Stimulated activated CD4-positive, alpha-beta T cell treated with anti-CD3 and anti-CD28 coated beads, Interleukin-4, amount 100 ng/mL, for 4 hours (primary cell): ENCODE measurements at places on chromosomes 1 and 21.

- DNase-seq: no peak
Measured at GRCh38 chr1:204348722-204349121, 11.0 kb downstream of the PLEKHA6 start.

DNA sequence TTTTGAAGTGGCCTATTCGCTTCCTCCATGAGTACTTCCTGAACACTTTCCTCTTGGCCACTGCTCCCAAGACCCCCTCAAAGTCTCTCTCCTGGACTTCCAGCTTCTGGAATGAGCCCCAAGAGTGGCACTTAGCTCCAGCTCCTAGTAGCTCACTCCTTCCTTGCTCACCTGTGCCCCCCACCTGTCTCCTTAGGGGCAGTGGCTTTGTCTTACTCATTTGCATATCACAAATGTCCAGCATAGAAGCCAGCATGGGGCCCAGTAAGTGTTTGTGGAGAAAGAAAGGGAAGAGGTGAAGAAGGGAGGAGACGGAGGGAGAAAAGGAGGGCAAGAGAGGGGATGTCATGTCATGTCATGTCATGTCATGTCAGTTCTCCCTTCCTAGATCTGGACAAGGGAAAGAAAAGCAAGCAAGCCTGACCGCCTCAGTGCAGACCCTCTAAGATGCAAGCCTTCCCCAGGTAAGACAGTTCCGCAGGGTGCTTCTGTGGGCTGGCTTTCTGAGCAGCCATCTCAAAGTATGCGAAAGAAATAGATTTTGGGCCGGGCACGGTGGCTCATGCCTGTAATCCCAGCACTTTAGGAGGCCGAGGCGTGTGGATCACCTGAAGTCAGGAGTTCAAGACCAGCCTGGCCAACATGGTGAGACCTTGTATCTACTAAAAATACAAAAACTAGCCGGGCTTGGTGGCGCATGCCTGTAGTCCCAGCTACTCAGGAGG, 6.9 kb upstream of the MX1 start:
- DNase-seq: no peak

DNA sequence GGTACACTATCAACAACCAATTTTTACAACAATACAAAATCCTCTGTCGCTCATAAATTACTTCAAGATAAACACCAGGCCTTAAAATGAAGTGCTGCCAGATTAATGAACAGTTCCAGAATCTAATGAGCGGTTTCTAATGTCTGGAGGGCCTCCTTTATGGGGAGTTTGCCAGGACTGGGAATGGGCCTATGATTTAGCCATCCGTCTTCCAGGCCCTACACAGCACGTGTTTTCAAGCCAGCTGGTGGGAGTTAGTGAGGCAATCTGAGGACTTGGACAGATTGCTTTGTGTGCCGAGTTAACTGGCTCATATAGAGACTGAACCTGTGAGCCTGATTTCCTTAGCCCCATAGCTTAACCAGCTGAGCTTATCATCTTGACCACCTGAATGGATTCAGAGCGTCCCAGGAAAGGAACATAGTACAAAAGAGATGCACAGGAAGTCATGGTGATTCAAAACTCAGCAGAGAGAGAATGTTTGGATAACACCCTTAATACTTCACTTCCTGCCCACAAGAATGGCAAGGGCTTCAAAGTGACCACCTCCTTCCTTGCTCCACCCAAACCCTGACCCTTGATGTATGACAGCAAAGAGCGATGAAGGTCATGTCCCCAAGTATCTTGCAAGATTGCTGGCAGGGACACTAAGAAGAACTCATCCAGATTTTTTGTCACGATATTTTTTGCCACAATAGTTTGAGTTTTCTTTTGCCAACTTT, 143.5 kb downstream of the SLC30A10 start:
- DNase-seq: no peak

GRCh38 chr1:245156736-245157505, 2.1 kb downstream of the KIF26B start:
- DNase-seq: no peak

GRCh38 chr1:153612111-153612754, 704 bp downstream of the S100A16 start:
- DNase-seq: no peak

DNA sequence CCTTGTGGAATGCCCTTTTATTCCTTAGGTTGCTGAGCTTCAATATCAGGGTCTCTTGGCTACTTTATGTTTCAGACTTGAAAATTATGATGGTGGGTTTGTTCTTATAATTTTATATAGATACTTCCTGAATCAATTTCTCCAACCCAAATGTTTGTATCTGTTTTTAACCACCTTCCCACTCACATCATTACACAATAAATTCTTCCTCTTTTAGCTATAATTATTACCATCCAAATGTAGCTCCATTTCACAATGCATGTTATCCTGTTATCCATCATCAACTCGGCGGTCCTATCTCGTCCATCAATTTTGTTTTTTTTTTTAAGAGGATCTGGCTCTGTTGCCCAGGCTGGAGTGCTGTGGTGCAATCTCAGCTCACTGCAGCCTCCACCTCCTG, 357.6 kb upstream of the ZP4 start:
- no peak for DNase-seq

DNA sequence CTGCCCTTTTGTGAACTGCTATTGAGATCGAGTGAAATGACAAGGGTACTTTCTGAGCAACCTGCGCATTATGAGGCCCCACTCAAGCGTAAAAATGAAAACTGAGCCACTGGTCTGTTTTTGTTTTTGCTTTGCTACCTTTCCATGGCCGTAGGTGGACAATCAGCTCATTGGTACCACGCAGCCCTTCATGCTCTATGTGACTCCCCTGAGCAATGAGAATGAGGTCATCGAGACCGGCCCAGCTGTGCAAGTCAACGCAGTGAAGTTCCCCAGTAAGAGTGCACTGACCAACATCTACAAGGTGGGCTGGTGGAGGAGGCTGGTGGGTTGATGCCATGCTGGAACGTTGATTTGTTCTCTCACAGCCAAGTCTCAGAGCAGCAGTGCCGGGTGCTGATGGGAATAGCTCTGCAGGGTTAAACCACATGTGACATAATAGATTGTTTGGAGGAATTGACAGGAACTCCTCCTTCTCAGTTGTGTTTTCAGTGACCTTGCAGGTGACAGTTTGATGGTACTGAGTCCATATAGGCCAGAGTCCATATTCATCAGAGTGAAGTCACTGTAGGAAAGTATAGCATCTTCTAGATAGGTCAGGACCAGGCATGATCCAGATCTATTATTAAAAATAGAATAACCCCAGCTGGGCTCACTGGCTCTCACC, 170.3 kb downstream of the VPS13D start:
- DNase-seq: no peak

DNA sequence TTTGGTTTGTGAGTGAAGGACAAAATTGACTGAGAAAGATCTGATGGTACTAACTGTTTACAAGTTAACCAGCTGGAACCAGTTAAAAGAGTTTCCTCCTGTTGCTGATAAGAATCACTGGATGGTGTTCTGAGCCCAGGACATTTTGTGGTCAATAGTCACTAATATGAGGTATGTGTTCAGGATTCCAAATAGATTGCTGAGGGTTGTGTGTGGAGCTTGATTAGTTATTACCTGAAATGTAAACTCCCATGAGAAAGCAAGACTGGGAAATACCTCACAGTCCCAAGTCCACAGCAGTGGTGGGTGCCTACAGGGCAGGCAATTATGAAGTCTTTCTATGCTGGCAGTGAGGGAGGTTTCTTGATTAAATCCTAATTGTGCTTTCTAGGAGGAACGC, 164.6 kb downstream of the DNM3 start:
- DNase-seq: no peak

- no peak for DNase-seq
Measured at GRCh38 chr1:198798923-198799386, 160.1 kb downstream of the PTPRC start.

DNA sequence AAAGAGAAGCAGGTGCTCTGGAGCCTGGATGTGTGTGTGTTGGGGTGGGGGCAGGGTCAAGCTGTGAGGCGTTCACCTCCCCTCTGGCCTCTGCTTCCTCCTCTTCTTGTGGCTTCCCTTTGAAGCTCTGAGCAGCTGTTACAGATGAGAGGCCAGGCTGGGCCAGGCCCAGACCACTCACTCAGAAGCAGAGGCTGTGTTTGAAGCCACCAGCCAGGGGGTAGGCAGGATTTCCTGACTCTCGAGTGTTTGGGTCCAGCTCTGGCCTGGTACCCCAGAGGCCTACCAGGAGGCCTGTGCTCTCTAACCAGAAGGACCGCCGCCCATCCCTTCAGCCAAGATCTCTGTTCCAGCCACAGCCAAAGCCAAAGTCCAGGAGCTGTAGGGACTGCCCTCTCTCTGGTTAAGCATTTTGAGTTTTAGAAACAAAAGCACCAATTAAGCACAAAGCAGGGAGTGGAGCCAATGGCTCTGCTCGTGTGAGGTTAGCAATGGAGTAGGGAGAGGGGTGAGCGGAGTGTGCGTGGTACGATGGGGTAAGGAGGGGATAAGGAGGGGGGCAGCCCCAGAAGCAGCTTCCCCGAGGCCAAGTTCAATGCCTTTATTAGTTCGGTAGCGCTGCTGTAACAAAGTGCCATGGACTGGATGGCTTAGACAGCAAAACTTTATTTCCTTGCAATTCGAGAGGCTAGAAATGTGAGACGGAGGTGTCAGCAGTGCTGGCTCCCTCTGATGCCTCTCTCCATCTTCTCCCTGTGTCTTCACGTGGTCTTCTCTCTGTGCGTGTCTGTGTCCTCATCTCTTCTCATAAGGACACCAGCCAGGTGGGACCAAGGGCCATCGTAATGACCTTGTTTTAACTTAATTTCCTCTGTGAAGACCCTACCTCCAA, 20.5 kb downstream of the RCSD1 start:
- DNase-seq: no peak

GRCh38 chr1:197920414-197921117, 3.4 kb downstream of the LHX9 start:
- DNase-seq: no peak

DNA sequence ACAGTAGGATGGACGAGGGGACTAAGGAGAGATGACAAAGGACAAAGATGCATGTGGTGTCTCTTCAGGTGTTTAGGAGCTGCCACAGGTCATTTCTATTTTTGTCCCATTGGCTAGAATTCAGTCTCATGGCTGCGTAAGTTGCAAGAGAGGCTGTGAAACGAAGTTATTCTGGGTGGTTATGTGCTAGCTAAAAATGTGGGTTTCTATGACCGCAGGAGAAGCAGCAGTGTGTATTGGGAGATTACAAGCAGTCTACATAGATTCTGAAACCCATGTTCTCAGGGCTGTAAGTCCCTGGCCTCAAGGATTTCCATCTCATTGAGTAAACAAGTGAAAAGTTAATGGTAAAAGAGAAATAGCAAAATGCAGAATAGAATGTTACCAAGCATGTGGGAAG, 110.7 kb downstream of the SPATA46 start:
- DNase-seq: no peak

DNA sequence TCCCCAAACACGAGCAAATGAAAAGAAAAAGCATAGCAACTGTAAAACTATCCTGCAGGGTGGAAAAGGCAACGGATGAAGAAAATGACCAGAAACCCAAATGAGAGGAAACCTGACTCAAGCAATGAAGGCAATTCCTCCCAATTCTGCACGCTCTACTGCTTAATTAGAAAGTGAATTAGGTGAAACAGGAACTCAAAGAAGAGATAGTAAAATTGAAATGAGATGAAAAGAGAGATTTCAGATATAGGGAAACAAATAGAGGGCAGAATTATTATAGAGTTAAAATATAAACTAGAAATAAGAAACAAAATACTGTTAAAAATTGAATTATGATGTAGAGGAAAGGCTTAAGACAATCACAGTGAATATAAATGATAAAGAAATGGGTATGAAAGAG, 27.5 kb upstream of the ITPKB start:
- no peak for DNase-seq

DNA sequence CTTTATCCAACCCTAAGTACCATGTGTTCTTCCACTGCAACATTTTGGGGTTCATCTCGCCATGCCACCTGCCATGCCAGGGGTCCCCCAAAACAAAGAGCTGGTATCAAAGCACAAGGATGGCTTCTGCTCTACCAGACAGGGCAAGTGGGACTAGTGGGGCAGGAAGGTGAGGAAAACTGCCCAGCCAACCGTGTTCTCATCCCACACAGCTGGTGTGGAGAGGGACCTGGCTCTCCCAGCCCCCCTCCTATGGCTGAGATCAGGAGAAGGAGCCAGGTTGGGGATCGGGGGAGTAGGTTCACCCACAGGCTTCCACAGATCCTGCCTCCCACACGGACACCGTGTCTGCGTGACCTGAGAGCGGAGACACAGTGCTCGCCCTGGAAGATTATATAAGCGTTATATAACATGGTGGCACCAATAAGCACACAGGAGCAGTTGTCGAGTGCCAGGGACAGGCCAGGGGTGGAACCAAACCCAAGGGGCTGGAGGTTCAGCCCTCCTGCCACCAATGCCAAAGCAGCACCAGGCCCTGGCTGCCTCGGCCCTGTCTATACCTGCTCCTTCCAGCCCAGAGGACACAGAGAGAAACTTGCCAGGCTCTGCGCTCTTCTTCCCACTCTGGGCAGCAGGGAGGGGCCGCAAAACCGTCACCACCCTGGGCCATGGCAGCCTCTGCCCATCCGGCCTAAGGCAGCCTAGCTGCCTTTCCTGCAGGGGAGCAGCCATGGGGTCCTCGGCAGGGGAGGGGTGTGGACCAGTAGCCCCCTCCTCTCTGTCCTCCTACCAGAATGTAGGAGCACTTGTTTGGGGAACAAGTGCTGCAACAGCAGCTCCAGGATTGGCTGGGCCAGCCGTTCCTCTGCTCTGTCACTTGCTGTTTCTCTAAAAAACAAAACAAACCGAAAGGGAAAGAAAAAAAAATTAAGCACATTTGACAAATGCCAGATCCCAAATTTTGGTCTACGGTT, 43.5 kb downstream of the CD34 start:
- peak; percentile 6 for DNase-seq

- no peak for DNase-seq
Measured at GRCh38 chr1:64470665-64471217, 812 bp downstream of the CACHD1 start.

GRCh38 chr1:66282343-66282852, 251.6 kb upstream of the SGIP1 start:
- DNase-seq: peak; percentile 40

DNA sequence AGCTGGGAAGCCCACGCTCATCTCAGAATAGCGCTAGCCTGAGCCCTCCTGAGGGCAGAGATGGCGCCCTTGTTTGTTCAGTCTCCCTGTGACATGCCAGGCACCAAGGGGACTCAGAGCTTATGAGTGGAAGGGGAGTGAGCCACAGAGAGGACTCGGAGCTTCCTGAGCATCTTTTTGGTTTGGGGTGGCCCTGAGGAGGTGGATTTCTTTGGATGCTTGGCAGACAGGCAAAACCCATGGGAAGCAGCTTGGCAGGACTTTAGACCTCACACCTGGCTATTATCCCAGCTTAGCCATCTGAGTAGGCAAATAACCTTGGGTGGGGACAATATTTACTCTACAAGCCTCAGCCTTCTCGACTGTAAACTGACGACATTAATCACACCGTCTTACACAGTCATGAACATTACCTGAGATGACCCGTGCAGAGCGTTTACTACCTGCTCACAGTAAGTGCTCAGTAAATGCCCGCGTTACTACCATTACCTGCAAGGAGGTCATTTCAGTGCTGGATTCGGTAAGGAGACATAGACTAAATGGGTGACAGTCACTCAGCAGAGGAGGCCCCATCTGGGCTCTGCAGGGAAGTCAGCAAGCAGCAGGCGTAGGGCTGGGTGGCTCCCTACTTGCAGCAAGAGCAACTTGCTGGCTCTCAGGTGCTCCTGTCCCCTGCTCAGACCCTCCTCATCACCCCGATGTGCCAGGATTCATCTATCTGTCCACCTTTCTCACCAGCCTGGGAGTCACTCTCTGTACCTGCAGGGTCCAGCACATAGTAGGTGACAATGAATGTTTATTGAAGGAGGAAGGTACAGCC, 54.9 kb downstream of the KLHDC7A start:
- no peak for DNase-seq
